ENCODE measurements at places on chromosomes 4 and X.

- DNase-seq = no peak
Observed at GRCh38 chr4:82402196-82402775, 28.0 kb downstream of the HNRNPDL start.

- DNase-seq = no peak
Observed at GRCh38 chr4:185716141-185716551, 95.8 kb downstream of the SORBS2 start.

GRCh38 chr4:79682801-79683530, 274.9 kb upstream of the GK2 start:
- DNase-seq = peak; percentile 26

GRCh38 chrX:8731559-8732395, at the start of gene ANOS1:
ANOS1 (minus strand) TSS chrX:8732137; CDS start chrX:8732036, 101 bp downstream.
- DNase-seq = peak; percentile 31

DNA sequence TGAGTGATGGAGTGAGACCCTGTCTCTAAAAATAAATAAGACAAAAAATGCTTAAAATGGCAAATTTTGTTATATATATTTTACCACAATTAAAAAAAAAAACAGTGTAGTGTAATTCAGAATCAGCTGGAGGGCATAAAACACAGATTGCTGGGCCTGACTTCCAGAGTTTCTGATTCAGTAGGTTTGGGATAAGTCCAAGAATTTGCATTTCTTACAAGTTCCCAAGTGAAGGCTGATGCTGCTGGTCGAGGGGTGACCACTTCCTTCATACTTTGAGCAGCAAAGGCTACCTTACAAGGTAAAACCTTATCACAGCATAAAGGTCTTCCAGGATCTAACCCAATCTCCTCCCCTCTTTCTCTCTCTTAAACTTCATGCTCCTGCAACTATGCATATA, 40.7 kb downstream of the KLHL8 start:
- no peak for DNase-seq

- DNase-seq = no peak
Observed at GRCh38 chrX:128653524-128654060, 601.4 kb upstream of the ACTRT1 start.
